ENCODE measurements at places on chromosomes 7 and 10.
A peak's percentile ranks its signal among the peaks of the same experiment; 100 is the strongest.

DNA sequence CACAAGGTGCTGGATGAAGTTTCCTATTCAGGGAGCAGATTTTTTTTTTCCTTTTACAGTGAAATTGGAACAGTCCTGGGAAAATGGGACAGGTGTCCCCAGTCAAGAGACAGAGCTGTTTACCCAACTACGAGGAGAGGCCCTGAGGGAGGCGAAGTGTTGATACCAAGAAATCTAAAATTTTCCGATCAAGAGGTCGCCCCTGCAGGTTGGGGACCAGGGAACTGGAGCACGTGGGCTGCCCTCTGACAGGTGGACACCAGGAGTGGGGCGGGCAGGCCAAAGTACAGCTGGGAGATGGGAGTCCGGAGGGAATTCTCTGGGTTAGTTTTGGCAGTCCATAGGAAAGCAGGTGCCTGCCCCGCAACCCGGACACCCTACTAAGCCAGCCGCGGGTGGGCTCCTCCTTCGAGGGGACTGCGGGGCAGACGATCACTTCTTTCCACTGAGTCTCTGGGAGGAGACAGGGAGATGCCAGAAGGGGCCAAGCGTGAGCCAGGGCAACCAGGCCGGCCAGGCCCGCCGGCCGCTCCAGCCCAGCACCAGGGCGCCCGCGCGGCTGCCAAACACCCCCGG is 965 bp upstream of the CAMK1D start:
- DNase-seq: no peak

DNA sequence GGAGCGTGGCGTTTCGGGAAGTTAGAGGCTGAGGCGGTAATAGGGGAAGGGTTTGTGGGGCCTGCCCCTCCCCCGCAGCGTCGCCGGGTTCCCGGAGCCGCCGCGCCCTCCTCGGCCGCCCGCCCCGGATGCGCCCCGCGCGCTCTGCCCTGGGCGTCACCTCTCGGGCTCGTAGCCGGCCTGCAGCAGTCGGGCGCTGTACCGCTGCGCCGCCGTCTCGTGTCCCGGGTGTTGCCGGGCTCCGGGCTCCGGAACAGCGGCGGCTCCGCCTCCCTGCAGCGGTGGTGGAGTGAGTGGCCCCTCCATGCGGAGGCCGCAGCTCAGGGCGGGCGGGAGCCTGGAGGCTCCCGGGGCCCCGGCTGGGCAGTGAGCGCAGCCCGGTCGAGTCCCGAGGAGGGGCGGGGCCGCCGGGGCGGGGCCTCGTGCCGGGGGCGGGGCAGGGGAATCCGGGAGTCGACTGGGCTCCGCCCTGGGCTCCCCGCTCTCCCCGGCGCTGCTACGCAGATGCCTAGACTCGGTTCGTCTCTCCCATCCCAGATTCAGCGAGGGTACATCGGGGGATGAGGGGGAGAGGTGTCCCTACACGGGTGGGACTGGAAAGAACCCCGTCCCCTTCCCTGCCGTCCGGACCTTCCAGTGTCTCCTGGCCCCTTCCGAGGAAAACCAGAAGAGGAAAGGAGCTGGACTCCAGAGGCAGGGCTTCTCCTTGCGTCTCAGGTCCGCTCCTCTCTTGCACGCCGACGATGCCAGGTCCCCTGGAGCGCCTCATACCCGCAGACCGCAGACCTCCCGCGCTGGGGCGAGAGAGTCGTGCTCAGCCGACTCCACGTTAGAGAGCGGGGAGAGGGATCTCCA is at the start of gene IMPDH1:
Gene IMPDH1 (minus strand): TSS at position 387 of the 855 bp plus-strand sequence. CDS start 81 bp downstream, at position 306.
- peak; percentile 81 for DNase-seq

- no peak for DNase-seq
Measured at GRCh38 chr7:96061844-96062243, 260.1 kb downstream of the SLC25A13 start.

GRCh38 chr10:45407542-45407941 is 33.5 kb downstream of the ALOX5 start:
- no peak for DNase-seq

- no peak for DNase-seq
Measured at GRCh38 chr10:17504547-17505245, 50.3 kb upstream of the ST8SIA6 start.

DNA sequence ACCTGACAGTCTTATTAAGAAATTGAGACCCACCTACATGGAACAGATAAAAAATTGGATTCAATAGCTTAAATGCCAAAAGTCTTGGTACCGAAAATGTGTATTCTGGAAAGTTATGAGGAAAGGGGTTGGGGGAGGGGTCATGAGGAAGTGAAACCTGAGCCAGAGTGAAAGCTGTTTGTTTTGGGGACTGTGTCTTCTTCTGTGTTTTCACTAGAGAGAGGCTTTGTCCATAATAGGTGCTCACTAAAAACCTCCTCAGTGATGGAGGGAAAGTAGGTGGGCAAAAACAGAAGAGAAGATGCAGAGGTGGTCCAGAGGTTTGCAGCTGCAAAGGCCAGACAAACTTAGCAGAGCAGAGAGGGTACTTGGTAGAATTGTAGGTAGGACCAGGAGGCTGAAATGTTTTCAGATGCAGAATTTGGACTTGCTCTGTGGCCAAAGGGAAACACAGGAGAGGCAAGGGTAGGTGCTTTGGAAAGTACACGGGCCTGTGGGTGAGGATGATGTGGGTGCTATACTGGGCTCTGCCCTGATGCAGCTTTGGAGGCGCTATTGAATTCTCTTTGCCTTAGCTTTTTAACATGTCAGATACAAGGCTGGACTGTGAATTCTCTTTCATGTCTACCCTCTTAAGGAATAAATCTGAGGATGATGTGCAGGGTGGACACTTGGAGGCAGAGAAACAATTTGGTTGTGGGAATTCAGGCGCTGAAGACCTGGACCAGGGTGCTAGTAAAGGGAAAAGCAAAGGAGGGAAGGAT is 254.6 kb downstream of the PTEN start:
- DNase-seq: no peak

- DNase-seq: no peak
Measured at GRCh38 chr7:90290244-90291113, 30.6 kb downstream of the FAM237B start.

GRCh38 chr7:22094413-22095342 is 149.0 kb upstream of the CDCA7L start:
- no peak for DNase-seq

DNA sequence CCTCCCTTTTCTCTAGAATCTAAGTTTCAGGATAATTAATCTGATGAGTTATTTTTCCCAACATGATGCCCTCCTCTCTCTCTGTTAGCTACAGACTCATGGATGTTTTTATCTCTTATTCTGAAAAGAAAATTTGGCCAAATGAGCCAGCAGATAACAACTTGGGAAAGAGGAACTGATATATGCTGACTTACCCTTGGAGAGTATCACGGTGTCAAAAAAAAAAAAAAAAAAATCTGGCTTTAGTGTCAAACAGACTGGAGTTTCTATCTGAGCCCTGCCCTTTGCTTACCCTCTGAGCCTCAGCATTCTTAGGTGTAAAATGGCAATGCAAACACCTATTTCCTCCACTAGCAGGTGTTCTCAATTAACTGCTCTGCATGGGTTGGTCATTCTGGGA is 190.4 kb downstream of the AHR start:
- DNase-seq: no peak
